ENCODE measurements at places on chromosomes 16 and 17. TPM values are rescaled to one million over a fixed set of nuclear protein-coding genes. Genes with fewer than 3 reads are reported as not detected.

The PPL gene
- 142 TPM for total RNA-seq

The FSCN2 gene
- 3.8 TPM for total RNA-seq

The CACNG1 gene
- total RNA-seq: 0.24 TPM

The CSH2 gene
- not detected for total RNA-seq

The ZNF174 gene
- 10.8 TPM for total RNA-seq

The NACA2 gene
- total RNA-seq: not detected

The SERPINF2 gene
- 36.3 TPM for total RNA-seq

The NOTUM gene
- total RNA-seq: 1.9 TPM

The SCNN1B gene
- 4.3 TPM for total RNA-seq

The RAC3 gene
- 41.7 TPM for total RNA-seq

The GPR179 gene
- total RNA-seq: 0.59 TPM

The SLC16A6 gene
- total RNA-seq: 0.67 TPM

The JUP gene
- 169 TPM for total RNA-seq

The NPLOC4 gene
- total RNA-seq: 90.1 TPM

The ABAT gene
- 21.1 TPM for total RNA-seq

The MARF1 gene
- 54.6 TPM for total RNA-seq

The TMEM208 gene
- total RNA-seq: 49.2 TPM

The PROCA1 gene
- 3.0 TPM for total RNA-seq

The KCNJ18 gene
- not detected for total RNA-seq

The ATP2A3 gene
- total RNA-seq: 58.6 TPM

The KRT27 gene
- total RNA-seq: not detected

The PYY gene
- total RNA-seq: 3.5 TPM

The MYCBPAP gene
- total RNA-seq: 4.1 TPM

The GAS7 gene
- 19.5 TPM for total RNA-seq

The ARHGAP23 gene
- total RNA-seq: 114 TPM

The KRTAP9-2 gene
- not detected for total RNA-seq

The ITGAL gene
- 0.33 TPM for total RNA-seq

The SLC26A11 gene
- total RNA-seq: 26.4 TPM

The PAGR1 gene
- 25.5 TPM for total RNA-seq

The KRTAP1-1 gene
- total RNA-seq: not detected

All from type B pancreatic cell (in vitro differentiated cells).